ENCODE measurements at places on chromosomes 16 and 17.

DNA sequence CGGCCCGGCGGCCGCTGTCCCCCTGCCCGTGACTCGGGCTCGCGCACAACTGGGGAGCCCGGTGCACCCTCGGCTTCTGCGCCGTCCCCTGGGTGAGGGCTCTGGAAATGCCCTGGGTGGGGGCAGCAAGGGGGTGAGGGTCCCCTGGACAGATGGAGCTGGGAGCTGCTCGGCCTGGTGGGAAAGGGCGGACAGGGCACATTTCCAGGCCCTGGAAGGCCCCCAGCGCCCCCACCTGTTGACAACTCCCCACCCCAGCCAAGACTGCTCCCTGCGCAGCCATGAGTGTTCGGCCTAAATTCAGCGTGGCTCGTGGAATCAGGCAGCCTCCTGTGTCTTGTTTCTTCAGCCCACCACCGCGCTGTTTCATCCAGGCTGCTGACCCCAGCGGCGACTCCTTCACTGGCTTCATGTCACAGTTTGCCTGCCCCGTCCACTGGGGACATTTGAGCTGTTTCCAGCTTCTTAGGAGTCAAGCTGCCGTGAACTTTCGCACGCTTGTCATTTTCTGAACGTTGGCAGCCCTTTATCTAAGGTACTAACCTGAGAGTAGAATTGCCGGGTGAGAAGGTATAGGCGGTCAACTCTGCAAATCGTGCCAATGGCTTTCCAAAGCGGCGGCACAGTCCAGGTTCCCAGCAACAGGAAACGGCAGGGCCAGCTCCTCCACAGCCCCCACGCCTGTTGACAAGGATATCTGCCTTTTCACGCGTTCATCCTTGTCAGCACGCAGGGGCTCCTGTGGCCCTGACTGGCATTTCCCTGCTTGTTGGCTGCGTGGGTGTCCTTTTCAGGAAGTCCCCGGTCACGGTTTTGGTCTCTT lies 895 bp downstream of the UTS2R start:
- DNase-seq = no peak

DNA sequence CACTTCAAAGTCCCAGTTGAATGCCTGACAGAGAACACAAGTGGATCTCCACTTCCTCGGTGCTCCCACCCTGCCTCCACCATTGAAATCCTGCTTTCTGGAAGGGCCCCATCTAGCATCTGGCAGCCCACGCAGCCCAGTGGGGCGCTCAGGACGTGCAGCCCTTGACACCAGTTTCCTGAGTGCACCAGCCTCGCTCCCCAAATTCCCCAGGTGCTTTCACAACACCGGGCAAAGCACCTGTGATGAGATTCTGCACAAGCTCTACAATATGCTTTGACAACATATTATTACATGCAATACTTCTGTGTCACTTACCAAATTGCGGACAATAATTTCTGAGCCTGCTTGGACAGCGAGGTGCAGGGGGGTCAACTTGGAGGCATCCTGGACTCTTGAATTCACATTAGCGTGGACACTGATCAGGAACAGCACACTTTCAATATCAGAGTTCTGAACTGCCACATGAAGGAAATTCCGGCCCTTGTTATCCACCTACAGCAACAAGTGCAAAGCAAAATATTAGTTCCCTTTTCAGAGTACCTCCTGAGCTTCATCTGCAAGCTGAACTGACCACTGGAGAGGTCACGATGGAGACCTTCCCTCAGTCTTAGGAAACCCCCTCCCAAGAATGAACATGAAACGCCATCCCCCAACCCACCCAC lies 33.9 kb downstream of the CYB5D2 start:
- DNase-seq = no peak

GRCh38 chr17:9897372-9897968 lies 7.6 kb downstream of the RCVRN start:
- no peak for DNase-seq

DNA sequence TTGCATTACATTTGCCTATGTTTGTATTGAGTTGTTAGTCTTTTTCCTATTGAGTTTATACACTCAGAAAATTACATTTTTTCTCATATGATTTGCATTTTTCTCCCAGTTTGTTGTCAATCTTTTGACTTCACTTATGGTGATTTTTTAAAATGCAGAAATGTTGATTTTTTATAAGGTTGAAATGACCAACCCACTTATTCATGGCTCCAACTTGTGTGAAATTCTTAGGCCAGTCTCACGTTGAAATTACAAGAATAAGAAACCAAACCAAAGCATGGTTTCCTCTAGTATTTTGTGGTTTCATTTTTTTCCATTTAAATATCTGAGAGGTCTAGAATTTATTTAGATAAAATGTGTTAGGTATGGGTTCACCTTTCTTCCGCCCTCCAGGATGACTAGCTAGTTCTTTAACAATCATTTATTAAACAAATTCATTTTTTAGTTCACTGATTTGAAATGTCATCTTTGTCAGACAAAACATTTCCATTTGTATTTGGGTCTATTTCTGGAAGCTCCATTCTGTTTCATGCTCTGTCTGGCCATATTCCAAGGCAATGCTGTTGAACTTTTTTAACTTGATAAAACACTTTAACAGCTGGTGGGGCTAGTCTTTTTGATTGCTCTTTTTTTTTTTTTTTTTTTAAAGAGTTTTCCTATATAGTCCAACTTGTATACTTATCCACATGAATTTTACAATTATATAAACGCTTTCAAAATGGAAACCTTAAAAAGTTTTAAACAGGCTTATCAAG lies 40.0 kb downstream of the FAM20A start:
- DNase-seq = no peak

GRCh38 chr16:87322360-87322759 lies 5.2 kb upstream of the C16orf95 start:
- no peak for DNase-seq

- no peak for DNase-seq
These were observed 65.1 kb downstream of the RTN4RL1 start for GRCh38 chr17:1959871-1960544.

GRCh38 chr17:39996800-39997199 lies 16.2 kb downstream of the PSMD3 start:
- no peak for DNase-seq

DNA sequence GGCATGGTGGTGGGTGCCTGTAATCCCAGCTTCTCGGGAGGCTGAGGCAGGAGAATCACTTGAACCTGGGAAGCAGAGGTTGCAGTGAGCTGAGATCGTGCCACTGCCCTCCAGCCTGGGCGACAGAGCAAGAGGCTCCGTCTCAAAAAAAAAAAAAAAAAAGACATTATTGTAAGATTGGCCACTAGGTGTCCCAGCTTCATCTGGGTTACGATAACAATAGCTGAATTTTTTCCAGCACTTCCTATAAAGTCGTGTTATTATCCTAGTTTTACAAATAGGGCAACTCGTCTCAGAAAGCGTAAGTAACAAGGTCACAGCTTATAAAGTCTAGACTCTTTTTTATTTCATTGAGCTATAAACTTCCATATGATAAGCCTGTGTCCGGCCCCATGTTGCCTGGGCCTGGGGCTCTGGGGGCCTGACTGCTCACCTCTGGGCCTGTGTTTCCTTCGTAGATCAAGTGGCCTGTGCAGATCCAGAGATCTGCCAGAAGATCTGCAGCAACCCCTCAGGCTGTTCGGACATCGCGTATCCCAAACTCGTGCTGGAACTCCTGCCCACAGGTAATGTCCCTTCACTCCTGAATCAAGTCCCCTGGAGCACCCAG lies 60.5 kb downstream of the SLC5A11 start:
- DNase-seq = no peak

GRCh38 chr17:35022536-35023063 lies 40.9 kb downstream of the RFFL start:
- peak; percentile 78 for DNase-seq

- no peak for DNase-seq
These were observed 205.3 kb downstream of the ZNF423 start for GRCh38 chr16:49650603-49651002.

GRCh38 chr16:68234188-68235107 lies 1.5 kb downstream of the ESRP2 start:
- DNase-seq = no peak
